MM.1S (cell line): ENCODE measurements at places on chromosomes 3 and 15.

GRCh38 chr3:23166845-23167244, 36.3 kb upstream of the UBE2E2 start:
- peaks cover 49% of the 10 kb centered on the region for H3K4me1 ChIP-seq
- no peak overlapping the region for H3K4me3 ChIP-seq
- no peaks in the 10 kb centered on the region for H3K27me3 ChIP-seq
- no peaks in the 10 kb centered on the region for H3K36me3 ChIP-seq
- no peak overlapping the region for H3K27ac ChIP-seq
- DNase-seq, result no peak

DNA sequence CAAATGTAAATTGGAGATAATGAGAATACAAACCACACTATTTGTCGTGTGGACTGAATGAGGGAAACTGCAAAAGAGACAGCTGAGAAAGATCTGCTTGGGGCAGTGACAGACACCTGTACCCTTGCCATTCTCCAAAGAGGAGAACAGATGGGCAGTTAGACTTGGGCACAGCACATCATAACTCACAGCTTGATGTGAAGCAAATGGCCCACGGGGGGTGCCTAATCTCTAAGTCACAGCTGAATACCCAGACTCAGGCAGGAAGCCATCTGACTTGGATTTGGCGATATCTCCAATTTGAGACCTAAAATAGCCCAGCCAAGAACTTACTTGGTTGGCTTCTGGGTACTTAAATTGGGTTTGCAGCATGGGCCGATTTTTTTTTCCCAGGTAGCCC, 10.0 kb upstream of the SLC6A11 start:
- no peaks in the 10 kb centered on the region for H3K4me1 ChIP-seq
- no peak overlapping the region for H3K4me3 ChIP-seq
- no peaks in the 10 kb centered on the region for H3K27me3 ChIP-seq
- no peaks in the 10 kb centered on the region for H3K36me3 ChIP-seq
- no peak overlapping the region for H3K27ac ChIP-seq

GRCh38 chr15:62644889-62645742, 397.4 kb upstream of the TPM1 start:
- H3K27me3 ChIP-seq, result no peaks in the 10 kb centered on the region
- no peak overlapping the region for H3K27ac ChIP-seq

- no peaks in the 10 kb centered on the region for H3K27me3 ChIP-seq
- peaks cover 18% of the 10 kb centered on the region for H3K4me1 ChIP-seq
- no peaks in the 10 kb centered on the region for H3K36me3 ChIP-seq
- peak; percentile 95 for DNase-seq
These were observed 16.9 kb upstream of the SEMA4B start for GRCh38 chr15:90184119-90184785.

- no peak overlapping the region for H3K4me3 ChIP-seq
- no peaks in the 10 kb centered on the region for H3K36me3 ChIP-seq
- H3K27me3 ChIP-seq, result no peaks in the 10 kb centered on the region
- no peaks in the 10 kb centered on the region for H3K4me1 ChIP-seq
These were observed 46.8 kb downstream of the CA12 start for GRCh38 chr15:63334821-63335220.

- H3K4me3 ChIP-seq, result no peak overlapping the region
- DNase-seq, result no peak
- no peak overlapping the region for H3K27ac ChIP-seq
- no peaks in the 10 kb centered on the region for H3K36me3 ChIP-seq
These were observed 82.5 kb upstream of the DCBLD2 start for GRCh38 chr3:98984024-98984423.

- no peaks in the 10 kb centered on the region for H3K36me3 ChIP-seq
- no peak overlapping the region for H3K27ac ChIP-seq
- H3K4me3 ChIP-seq, result no peak overlapping the region
- no peaks in the 10 kb centered on the region for H3K4me1 ChIP-seq
These were observed 104.7 kb downstream of the SEMA6D start for GRCh38 chr15:47822048-47822447.

DNA sequence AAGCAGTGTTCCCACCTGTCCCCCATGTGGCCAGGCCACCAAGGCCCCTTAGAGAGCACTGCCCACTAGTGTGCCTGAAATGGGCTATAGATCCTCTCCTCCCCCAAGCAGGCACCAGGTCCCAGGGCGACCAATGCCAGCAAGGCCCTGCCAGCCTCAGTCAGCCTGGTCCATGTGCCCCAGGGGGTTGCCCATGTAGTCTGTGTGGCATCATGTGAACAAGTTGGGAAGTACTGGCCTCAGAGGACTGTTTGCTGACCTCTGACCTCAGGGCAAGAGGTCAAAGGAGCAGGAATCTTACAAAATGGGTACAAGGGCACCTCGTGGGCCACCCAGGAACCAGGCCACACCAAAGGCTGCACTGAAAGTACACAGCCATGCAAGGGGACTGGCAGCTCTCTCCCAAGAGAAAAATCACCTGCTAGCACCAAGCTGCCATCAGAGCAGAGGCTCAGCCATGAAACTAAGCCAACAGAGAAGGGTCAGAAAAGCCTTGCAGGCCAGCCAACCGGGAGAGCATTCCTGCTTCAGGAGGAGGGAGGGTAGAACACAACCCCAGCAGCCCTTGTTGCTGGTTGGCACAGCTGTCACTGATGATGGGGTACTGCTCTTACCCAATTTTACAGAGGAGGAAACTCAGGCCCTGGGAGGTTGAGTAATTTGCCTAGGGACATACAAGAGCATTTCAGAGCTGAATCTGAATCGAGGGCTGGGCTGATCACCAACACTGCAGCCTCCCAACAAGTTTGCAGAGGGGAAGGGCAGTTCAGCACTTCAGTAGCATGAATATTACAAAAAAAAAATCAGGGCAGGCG, 5.2 kb upstream of the FURIN start:
- no peaks in the 10 kb centered on the region for H3K4me1 ChIP-seq
- no peaks in the 10 kb centered on the region for H3K27me3 ChIP-seq
- H3K27ac ChIP-seq, result no peak overlapping the region
- H3K36me3 ChIP-seq, result no peaks in the 10 kb centered on the region

DNA sequence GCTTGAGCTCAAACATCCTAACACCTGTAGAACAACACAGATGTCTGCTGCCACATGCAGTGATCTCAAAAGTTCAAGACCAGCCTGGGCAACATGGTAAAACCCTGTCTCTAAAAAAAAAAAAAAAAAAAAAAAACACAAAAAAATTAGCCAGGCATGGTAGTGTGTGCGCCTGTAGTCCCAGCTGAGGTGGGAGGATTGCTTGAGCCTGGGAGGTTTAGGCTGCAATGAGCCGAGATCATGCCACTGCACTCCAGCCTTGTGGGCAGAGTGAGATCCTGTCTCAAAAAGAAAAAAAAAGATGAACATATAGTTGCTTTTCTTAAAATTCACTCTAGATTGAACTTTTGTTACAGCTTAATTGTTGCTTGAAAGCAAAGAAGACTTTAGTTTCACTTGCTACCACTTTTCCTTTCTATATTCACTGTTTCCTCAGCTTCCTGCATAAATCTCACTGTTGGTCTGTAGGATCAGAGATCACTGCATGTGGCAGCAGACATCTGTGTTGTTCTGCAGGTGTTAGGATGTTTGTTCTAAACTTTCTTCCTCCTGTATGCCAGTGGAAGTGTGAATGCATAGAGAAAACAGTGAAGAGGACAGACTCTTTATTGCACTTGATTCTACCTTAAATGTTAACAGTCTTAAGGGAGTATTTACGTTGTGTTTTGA, 12.6 kb downstream of the RAB11A start:
- peaks cover 9% of the 10 kb centered on the region; the same call in 1 of the 2 replicates for H3K36me3 ChIP-seq
- no peak overlapping the region for H3K4me3 ChIP-seq
- no peak overlapping the region for H3K27ac ChIP-seq
- 0 out of 2 replicates have a peak, but pooled peaks cover 14% of the 10 kb centered on the region for H3K4me1 ChIP-seq
- DNase-seq, result peak; percentile 46
- H3K27me3 ChIP-seq, result no peaks in the 10 kb centered on the region

DNA sequence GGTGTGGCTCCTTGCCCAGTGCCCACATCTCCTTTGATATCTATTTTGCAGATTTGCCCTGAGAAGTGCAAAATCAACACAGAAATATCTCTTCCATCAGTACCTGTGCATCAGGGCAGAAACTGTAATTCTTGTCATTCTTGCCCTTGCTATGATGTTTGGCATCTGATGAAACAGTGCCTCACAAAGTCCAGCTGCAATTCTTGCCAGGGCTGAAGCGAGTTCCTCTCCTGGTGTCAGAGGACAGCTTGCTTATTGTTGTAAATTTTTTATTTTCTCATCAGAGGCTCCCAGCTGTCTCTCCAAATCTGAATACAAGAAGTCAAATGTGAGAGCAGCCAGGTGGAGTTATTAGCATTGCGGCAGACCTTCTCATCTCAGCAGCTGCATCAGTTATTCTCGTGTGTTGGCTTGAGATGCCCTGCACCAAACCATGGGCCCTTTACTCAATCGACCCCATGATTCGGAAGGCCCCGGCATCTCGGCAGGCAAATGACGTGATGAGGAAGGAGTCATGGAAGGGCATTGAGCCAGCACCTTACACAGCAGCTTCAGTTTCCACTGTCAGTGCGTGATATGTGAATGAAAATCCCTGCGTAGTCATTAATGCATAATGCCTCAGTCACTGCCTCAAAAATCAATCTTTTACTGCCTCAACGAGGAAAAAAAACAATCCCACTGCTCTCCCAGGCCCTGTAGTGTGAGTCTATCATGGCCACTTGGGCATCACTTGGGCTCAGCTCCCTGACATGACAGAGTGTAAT, 93.4 kb downstream of the CCNL1 start:
- H3K36me3 ChIP-seq, result no peaks in the 10 kb centered on the region
- no peak overlapping the region for H3K4me3 ChIP-seq
- H3K4me1 ChIP-seq, result peaks cover 31% of the 10 kb centered on the region
- no peaks in the 10 kb centered on the region for H3K27me3 ChIP-seq

DNA sequence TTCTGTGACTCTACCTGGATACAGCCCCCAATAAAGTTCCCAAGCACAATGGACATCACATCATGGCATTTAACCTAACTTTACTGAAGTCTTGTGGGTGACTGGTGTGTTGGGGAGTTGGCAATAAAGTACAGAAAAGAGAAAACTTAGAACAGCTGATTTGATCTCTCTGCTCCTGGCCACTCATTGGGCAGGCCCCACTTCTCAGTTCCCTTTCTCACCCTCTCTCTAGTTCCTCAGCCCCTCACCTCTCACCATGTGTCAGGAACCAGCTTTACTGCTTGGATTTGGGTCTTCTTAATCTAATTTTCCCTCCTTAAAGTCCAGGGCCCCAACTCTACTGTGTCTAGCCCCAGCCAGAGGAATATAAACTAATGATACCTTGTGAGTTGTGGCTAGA, 713 bp upstream of the MUC13 start:
- DNase-seq, result no peak
- no peak overlapping the region for H3K4me3 ChIP-seq
- H3K36me3 ChIP-seq, result no peaks in the 10 kb centered on the region
